Cortex of kidney (tissue), 1 donor: ENCODE measurements at places on chromosomes 1 and 21.

- no peak for DNase-seq
Observed at GRCh38 chr1:175192111-175192629, 406 bp downstream of the KIAA0040 start.

GRCh38 chr1:219413536-219413935 is 199.4 kb downstream of the ZC3H11B start:
- no peak for DNase-seq

GRCh38 chr1:203263496-203263895 is 34.0 kb upstream of the CHIT1 start:
- no peak for DNase-seq

DNA sequence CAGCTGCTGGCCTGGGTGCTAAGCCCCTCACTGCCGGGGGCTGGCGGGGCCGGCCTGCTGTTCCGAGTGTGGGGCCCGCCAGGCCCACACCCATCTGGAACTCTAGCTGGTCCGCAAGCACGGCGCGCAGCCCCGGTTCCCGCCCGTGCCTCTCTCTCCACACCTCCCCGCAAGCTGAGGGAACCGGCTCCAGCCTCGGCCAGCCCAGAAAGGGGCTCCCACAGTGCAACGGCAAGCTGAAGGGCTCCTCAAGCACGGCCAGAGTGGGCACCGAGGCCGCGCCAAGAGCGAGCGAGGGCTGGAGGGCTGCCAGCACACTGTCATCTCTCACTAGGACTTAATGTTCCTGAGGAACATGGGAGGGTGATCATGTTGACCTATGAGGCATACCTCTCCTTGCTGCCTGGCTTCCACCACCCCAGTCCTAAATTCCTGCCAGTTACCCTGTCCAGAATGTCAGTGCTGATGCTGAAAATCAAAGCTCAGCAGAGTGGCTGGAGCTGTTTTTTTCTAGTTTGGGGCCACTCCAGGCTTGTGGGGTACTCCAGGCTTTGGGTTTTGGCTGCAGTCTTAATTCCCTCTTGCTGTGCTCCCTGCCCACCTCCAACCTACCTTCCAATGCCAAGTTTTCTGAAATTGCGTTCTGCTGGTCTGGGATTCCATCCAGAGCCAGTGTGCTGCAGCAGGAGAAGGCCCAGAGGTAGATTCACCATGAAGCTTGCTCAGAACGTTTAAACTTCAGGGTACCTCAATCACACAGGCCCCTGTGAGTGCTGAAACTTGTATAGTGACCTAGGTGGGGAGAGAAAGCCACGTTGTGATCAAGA is 44.2 kb upstream of the LPGAT1 start:
- DNase-seq = no peak

GRCh38 chr1:228964178-228965089 is 229.2 kb downstream of the RHOU start:
- no peak for DNase-seq

GRCh38 chr1:234649432-234650081 is 39.6 kb upstream of the IRF2BP2 start:
- DNase-seq = no peak

DNA sequence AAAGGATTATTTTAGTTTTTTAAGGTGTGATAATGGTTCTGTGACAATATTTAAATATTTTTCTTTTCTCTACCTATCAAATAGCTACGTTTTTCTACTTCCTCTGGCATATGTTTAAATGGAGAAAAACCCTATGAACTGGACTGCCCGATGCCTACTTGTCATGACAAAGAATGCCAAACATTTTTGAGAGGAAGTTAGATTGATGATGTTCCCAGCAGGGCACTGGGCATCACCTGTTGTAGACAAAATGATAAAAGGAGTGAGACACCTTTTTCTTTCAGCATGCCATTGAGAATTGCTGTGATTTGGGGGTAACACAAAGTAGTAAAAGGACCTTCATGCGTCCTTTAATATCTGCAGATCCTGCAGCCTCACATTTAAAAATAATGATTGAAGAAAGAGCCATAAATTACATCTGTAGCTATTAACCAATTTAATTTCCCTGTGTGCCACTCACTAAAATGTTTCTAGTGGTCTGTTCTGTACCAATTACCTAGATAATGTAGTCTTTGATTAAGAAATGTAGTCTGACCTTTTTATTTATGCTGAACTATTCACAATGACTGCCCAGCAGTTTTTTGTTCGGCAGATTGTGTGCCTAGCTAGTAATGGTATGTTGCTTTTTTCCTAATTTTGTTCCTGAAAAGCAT is 47.6 kb downstream of the RPL5 start:
- no peak for DNase-seq

DNA sequence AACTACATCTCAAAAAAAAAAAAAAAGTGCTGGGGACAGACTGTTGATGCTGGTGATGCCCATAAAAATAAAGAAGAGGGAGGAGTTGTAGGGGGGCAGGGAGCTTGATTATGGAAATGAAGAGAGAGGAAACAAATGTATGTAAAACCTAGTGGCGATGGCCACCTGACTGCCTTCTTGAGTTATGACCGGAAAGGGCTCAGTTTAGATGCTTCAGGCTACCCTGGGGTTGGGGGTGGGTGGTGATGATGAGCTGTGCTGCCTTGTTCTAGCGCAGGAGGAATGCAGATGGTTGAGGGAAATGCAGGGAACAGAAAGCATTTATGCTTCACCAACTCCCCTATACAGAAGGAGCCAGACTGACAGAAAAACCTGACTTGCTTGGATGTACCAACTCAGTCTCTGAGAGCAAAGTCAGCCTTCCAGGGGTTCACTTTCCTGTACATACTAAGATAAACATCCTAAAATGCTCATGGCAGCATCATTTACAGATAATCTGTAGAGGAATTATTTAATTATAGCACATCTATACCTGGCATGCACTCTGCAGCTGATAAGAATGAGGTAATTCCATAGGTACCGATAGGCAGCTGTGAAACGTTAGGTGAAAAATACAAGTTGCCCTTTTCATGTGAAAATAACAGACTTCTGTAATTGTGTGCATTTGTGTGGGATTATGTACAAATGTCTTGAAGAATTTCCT is 8.0 kb upstream of the BCAR3 start:
- DNase-seq = no peak

DNA sequence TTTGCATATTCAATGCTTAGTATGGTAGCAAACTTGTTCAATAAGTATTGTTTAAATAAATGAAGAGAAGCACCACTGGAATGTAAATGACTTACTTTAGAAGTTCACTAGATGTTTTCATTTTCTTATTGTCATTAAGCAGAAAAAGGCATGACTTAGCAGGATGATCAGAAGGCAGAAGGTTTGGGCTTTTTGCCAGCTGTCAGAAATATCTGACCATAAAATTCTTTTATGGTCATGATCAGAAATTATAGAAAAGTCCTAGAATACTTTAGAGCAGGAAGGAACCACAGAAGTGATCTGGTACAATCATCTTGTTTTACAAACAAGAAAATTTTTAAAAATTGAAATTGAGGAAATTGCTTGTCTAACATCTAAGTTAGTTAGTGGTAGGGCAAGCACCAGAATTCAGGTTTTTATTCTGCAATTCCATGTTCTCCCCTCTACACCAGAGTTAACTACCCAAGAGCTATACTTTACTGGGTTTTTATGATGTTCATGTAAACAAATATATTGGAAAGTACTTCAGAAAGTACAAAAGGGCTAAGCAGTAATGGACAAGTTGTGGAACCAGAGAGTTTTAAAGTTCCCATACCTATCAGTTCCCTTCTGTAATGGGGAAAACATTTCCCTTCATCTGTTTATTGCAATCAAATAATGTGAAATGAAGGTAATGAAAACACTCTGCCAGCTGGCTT is 10.1 kb downstream of the FMO5 start:
- DNase-seq = no peak

- no peak for DNase-seq
Observed at GRCh38 chr21:45463871-45464270, 58.9 kb downstream of the COL18A1 start.

GRCh38 chr1:50422946-50423669 is at the start of gene DMRTA2:
Gene DMRTA2, minus strand, starts transcription at chr1:50423443. Its CDS starts 1,907 bp downstream, at chr1:50421536.
- no peak for DNase-seq

DNA sequence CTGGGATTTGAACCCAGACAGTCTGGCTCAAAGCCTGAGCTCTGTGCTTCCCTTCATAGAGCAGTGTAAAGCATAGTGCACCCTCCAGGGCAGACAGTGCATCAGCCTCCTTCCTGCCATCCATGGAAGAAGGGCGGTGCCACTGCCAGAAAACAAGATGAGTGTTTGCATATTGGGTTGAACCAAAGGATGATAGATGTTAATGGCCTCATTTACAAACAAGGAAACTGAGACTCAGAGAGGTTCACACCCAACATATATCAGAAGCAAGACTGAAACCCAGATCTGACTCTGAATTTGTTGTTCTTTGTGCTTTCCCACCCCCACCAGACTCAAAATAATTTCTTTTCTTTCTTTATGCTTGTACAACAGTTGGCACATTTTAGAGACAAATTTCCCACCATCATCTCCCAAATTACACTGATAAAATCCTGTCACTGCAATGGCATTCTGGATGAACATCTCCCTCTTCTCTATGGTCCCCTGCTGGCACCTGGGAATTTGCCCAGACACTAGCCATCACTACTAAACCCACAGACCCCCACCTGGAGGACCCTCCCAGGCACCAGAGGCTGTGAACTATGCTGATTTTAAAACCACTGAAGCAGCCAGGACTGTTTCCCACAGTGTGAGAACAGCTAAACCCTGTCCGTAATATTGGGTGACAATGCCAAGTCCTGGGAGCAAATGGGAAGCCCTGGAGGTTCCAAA is 45.4 kb upstream of the MPZL1 start:
- no peak for DNase-seq

DNA sequence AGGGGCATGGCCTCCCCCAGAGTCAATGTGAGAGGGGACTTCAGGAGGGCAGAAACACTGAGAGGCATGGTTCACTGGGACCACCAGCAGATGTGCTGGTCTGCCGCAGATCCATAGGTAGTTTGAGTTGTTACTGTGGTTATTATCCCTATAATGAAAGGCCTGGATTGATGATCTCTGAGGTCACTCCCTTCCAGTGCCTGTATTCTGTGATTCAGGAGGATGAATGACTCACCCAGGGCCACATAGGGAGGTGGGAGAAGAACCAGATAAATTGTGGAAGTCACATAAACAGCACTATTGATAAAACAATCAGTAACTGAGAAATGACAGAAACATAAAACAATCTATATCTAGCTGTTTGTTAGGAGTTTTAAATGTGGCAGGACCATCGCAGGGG is 22.7 kb upstream of the ACTL8 start:
- DNase-seq = no peak

GRCh38 chr21:42395905-42396651 is at the start of gene TMPRSS3:
Gene TMPRSS3, minus strand, starts transcription at chr21:42396052. Its CDS starts 635 bp downstream, at chr21:42395417.
- DNase-seq = no peak

- DNase-seq = no peak
Observed at GRCh38 chr1:157110686-157111085, 11.1 kb upstream of the ETV3L start.

DNA sequence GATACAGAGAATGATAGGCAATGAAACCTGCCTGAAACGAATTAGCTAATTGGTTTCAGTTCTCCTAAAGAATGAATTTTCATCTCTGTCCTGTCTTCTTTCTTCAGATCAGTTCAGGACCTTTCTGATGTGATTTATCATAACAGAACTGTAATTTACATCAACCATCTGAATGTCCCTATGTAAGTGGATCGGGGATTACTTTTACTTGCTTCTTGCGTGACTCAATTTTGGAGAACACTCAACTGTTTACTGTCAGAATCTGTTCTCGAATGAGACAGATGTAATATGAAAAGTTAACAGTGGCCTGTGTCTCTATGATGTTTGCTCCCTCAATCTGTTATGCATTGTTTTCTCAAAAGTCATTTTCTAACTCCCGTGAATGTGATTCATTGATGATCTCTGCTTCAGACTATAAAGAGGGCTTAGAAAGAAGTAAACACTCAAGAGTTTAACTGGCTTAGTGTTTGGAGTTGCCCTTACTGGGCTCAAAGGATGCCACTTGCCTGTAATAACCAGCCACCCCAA is 111.0 kb downstream of the GABPA start:
- no peak for DNase-seq

DNA sequence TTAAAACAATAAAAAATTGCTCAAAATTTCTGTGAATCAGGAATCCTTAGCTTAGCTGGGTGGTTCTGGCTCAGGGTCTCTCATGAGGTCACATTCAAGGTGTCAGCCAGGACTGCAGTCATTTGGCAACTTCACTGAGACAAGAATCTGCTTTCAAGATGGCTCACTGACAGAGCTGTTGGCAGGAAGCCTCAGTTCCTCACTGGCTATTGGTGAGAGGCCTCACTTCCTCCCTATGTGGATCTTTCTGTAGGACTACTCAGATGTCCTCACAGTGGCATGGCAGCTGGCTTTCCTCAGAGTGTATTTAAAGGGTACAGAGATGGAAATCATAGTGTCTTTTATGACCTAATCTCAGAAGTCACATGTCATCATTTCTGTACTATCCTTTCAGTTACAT is 785.7 kb downstream of the ADGRL2 start:
- DNase-seq = no peak

DNA sequence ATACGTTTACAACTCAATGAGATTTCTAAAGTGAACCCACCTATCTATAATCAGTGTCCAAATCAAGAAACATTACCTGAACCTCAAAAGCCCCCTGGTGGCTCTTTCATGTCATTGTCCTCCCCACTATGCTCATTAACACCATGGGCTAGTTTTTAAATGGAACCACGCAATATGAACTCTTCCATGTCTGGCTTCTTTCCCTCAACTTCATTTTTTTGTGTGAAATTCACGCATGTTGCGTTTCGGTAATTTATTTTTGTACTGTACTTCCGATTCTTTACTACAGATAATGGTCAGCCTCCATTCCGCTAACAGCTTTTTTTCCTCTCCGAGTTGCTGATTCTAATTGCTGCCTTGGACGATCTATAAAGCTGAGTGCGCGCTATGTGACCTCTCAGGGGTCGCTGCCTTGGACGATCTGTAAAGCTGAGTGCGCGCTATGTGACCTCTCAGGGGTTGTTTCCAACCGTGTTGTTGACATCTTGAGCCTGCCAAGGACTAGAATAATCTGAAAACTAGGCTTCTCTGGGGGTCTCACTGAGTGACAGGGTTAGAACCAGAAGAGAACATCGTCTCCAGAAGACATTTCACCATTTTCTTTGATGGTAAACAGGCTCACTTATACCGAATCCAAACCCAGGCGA is 1.1 kb upstream of the CACYBP start:
- no peak for DNase-seq

DNA sequence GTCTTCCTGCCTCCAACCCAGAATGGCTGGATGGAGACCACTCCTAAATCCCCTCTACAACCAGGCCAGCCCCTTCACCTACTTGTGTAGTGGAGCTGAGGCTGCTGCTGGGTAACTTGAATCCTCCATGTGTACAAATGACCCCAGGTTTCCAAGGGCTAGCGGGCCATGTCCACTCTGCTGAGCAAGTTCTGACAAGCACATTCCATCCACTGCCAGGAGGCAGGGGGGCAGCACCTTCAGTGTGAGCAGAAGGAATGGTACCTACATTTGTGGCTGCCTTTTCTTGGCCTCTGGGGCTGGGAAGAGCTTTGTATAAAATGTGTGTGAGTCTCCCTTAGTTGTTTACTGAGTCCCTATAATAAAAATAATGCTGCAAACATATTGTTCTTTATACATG is 14.5 kb downstream of the KIAA0040 start:
- no peak for DNase-seq

GRCh38 chr1:3443807-3444206 is 10.7 kb upstream of the ARHGEF16 start:
- DNase-seq = no peak

- DNase-seq = no peak
Observed at GRCh38 chr1:76075877-76076276, 1.3 kb downstream of the ST6GALNAC3 start.

GRCh38 chr1:80158266-80158665 is 1151.7 kb upstream of the ADGRL4 start:
- no peak for DNase-seq
